ENCODE measurements at places on chromosomes 3 and 15.

- DNase-seq, result no peak
Observed at GRCh38 chr3:194977356-194977755, 291.7 kb downstream of the FAM43A start.

DNA sequence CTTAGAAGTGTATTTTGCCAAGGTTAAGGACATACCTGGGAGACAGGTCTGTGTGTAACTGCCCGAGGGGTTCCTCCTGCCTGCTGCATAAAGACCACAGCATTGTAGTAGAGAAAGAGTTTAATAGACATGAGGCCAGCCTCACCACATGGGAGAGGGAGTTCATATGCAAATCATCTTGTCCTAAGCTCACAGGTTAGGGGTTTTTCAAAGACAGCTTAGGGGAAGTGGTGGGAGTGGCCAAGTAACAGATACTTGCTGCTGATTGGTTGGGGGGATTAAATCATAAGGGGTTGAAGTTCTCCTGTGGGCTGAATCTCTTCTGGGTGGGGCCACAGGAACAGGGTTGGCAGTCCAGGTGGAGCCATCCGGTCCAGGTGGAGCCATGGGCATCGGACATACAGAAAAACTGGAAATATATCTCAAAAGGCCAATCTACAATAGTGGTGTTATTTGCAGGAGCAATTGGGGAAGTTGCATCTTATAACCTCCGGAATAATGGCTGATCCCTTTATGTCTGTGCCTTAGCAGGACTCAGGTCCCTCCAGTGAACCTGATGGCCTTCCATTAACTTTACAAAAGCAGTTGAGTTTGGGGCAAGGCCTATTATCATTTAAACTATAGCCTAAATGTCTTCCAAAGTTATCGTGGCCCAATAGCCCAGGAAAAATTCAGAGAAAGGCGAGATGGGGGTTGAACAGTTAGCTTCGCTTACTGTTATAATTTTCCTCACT, 86.0 kb upstream of the MFGE8 start:
- DNase-seq, result no peak

DNA sequence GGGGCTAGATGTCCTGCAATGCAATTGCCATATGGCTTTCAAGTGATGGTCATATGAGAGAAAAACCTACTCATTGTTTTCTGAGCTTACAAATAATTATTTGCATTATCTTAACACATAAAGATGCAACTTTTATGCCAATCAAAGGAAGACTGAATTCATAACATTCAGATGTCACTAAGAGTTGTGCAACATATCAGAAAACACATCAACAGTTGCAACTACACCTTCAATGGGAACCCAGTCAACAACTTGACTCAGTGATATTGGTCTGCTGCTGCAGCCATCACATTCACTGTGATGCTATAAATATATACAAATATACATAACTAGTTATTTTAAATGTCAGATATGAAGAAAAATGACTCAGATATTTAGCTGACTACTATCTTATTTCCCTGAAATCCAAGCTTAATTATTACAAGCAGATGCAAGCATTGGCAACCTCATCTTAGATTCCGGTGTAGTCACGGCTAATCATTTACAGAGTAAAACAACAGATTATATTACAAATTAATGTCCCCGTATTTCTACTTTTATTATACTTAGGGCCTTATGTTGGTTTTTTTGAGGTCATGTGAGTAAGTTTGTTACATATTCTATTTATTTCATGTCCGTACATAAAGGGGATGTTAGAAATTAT, 23.7 kb downstream of the CNTN3 start:
- no peak for DNase-seq

- DNase-seq, result peak; percentile 22
Observed at GRCh38 chr15:50883903-50884302, 24.6 kb upstream of the AP4E1 start.

- no peak for DNase-seq
Observed at GRCh38 chr15:44519537-44519936, 17.4 kb upstream of the EIF3J start.

GRCh38 chr3:190205739-190206138, 85.0 kb upstream of the P3H2 start:
- no peak for DNase-seq

DNA sequence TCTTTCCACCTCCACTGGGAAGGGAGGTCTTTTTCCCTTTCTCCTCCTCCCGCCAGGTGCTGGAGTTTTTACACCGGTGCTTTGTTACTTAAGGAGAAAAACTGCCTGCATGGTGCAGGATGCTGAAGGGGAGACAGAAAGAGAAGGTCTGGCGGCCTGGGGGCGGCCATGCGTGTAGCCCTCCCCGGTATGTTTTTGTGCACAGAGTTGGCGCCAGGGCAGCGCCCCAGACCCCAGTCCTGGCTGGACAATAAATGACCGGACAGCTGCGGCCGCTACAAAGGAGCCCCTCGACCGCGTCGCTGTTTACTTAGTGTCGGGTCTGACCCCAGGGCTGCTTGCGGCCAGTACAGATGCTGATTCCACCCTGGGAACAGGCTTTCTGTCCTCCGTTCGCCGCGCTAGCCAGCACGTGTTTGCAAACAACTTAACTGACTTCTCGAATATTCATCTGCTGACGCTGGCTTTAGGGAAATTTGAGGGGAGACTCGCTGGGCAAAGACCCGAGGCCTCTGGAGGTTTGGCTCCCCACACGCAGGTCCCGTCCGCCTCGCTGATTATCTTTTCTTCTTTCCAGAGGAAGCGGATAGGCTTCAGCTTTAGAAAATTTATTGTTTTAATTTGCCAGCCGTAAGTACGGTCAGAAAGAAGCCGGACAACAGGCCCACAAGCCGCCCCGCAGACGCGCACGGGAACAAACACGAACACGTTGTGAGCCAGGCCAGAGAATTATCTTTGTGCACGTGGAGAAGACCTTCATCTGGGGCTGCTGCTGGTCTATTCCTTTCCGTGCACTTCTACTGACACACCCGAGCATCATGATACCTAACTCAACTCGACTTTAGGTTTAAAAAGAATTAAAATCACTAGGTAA, 46.9 kb downstream of the ZIC4 start:
- DNase-seq, result no peak

- DNase-seq, result no peak
Observed at GRCh38 chr15:53665930-53666329, 93.5 kb downstream of the WDR72 start.

DNA sequence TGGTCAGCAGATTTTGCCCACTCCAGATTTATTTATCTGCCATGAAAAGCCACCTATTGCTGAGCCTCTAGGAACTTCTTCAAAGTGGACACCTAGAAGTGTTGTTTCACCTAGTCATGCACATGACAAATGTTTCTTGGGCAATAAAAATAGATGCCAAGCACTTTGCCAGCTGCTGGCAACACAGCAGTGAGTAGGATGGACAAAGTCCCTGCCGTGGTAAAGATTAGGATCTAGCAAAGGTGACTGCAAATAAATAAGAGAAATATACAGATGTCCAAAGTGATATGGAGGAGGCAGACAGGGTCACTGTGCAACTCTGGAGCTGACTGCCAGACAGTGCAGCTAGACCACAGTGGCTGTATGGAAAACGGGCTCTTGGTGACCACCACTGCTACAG, 137.9 kb downstream of the SUCLG2 start:
- no peak for DNase-seq

GRCh38 chr3:164018500-164018899, 1059.8 kb downstream of the SI start:
- DNase-seq, result no peak
